ENCODE measurements at places on chromosomes 11 and 22.

GRCh38 chr11:43145653-43146052 is 166.1 kb upstream of the API5 start:
- DNase-seq, result no peak

- no peak for DNase-seq
Observed at GRCh38 chr22:49968831-49969661, 8.5 kb downstream of the PIM3 start.

DNA sequence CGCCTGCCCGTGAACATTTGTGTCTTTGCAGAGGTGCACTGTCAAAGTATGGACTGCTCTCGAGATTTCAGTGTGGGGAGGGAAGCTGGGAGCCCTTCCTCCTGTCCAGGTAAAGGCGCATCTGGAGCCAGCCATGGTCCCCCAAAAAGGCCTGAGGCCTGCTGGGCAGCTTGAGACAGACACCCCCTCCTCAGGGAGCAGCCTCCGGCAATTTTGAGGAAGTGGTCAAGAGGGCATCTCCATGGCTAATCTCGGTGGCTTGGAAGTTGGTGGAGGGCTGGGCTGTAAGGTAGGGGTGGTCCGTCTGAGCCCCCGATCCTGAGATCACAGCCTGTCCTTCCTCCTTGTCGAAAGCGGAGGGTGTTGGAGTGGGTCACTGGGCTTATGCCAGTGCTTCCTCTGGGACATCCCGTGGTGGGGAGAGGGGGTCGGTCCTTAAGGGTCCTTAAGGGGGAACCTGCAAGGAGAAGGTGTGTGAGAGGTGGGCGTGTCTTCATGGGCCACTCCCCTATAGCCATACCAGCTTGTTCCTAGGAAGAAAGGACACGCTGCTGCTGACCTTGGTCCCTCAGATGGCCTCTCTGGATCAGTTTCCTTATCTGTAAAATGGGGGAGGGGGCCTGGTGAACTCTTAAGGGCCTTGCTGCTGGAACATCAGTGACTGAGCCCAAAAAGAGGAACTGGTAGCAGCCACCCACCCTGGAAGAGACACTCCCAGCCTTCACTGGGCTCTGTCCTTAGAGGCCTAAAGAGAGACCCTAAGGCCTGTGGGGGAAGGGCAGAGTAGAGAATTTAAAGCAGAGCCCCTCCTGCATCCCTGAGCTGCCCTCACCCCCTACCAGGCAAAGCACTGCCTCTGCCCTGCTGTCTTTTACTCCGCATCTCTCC is 2.6 kb downstream of the KCNC1 start:
- no peak for DNase-seq

DNA sequence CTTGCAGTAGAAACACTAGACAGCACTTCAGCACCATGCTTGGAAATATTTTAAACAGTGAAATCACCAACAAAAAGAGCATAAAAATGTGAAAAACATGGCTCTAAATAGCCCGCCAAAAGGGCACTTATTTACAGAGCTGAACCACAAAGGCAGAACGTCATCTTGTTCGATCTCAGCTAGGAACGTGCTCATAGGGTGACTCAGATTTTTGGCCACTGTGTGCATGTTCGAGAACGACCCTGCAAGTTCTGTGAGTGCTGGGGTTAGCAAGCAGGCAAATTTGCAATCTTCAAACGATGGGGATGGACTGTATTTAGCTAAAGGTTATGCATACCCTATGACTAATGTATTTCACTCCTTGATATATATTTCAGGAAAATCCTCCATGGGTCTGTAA is 30.6 kb downstream of the OR2AT4 start:
- no peak for DNase-seq

- no peak for DNase-seq
Observed at GRCh38 chr22:24526191-24526590, 28.7 kb downstream of the GUCD1 start.

DNA sequence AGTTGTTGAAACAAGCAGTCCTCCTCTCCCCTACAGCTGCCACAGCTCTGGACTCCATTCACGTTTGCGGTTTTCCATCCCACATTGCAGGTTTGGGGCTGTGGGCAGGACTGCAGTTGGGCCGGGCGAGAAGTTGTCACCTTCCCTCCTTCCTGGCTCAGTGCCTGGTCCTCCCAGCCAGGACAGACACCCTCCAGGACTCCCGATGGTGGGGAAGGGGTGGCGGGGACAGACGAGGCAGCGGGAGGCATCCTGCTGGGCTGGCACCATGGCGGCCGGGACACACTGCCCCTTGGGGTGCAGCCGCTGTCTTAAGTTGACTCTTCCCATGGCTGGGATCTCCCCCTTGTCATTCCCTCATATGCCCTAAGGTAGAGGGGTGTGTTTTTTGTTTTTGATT is 615.2 kb downstream of the BRD1 start:
- no peak for DNase-seq

- no peak for DNase-seq
Observed at GRCh38 chr22:26197425-26197824, 28.2 kb downstream of the SEZ6L start.

DNA sequence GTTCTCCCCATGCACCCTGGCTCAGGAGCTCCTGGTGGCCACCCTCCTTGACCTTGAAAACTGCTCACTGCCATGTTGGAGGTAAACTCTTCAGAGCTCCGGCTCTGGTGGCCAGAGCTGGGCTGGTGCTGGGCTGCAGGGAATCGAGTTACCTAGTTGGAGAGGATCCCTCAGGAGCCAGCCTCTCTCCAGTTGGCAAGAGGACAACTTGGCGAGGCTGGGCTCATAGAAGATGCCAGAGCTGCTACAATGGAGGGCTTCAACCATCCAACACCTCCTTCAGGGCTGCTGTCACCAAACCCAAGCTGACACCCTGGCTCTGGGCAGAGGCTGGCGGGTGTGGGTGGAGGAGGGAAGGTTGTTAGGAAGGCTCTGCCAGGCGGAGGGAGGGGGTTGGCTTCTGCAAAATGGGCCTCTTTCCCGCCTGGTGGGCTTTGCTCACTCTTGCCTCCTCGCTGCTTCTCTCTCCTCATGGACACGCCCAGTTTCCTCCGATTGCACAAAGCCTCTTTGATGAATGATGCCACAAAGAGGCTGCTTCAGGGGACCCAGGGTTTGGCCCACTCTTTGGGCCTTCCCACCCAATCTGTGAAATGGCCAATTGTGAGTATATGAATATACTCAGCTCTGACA is 53.1 kb downstream of the THAP12 start:
- DNase-seq, result no peak

DNA sequence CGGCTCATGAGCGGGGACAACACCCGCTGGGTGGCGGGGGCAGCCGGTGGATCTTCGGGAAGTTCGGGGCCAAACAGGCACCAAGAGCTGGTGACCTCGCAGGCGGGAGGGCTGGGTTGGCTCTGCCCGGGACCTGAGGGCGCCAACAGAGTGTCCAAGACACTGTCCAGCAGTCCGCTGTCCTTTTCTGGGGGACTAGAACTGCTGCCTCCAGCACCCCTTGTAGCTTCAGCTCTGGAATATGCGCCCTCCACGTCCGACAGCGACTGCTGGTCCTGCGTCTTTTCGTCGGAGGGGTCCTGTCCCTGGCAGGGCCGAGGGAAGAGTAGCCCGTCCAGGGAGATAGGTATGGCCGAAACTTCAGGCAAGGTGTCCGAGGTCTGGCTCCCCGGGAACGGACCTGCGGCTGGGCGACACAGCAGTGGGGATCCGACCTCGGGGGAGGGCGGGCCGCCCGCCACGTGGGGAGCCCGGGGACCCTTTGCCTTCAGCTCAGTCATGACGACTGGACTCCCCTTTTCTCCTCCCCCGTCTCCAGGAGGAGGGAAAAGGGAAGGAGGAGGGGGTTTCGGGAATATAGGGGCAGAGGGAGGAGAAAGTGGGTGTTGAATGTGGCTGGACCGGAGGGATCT is 926 bp downstream of the PGR start:
- no peak for DNase-seq

DNA sequence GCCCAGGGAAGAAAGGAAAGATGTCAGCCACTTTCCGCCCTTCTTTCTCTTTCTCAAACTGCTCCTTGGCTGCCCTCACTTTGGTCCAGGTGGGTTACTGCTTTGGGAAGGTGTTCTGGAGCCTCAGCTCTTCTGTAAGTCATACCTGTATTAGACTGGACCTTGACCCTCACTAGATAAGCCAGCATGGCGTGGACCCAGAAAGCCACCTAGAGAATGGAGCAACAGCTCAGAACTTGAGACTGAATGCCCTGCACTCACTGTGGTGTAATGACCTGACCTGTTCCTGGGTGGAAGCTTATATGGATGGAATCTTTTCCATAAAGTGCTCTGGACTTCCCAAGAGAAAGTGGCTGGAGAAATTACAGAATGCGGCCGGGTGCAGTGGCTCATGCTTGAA is 15.6 kb downstream of the ACP2 start:
- DNase-seq, result no peak

- DNase-seq, result no peak
Observed at GRCh38 chr22:20948450-20948849, 18.6 kb upstream of the AIFM3 start.

GRCh38 chr11:8814209-8814922 is 96.6 kb upstream of the AKIP1 start:
- no peak for DNase-seq
